Cardiac fibroblast (primary cell): ENCODE measurements at places on chromosomes 13 and 19.
A peak's percentile ranks its signal among the peaks of the same experiment; 100 is the strongest.

DNA sequence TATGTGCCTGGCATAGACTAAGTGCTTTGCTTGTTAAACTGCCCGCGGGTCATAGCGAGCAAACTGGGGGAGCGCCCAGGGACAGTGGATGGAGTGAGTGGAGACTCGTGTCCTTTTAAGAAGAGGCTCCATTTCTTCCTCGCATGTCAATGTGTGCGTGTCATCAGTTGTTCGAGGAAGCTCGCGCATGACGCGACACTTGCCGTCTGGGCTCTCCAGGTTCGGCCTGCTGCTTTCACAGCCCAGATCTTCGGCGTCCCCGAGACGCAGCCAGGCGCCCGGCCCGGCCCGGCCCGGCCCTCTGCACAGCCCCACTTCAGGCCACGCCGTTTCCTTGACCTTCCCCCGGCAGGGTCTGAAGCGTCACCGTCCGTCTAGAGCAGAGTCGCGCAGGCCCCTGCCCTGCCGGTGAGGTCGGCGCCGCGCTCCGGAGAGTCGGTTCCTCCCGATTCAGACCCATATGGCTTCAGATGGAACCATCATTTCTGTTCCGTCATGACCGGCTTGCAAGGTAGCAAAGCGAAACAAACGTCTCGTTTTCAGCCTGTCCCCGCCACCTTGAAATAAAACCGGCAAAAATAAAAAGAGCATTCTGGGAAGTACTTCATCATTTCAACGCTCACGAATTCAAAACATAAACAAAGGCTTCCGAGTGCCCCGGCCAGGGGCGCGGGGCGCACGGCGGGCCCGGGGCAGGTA, 599 bp upstream of the ARHGEF7 start:
- peak; percentile 48 for DNase-seq

DNA sequence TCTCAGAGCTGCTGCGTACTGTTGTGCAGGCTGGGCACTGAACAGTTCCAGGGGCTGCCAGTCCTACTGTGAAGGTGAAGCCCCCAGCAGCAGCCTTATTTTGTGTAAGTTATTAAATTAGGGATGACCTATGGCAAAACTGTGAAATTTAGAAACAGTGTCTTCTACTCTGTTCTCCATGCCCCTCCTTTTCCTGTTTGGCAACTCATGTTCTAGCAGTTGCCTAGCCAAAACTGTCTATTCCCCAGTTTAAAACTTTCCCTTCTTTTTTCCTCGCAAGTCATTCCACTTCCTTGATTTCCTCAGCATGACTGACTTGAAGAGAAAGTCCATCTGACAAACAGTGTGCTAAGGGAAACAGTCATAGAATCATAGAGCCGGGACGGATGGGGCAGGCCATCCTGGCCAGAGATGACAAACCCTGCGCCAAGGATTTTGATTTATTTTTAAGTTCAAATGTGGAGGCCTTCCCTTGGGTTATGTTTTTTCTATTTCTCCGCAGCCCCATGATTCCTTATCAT, 78.1 kb upstream of the OLFM4 start:
- DNase-seq, result no peak

- peak; percentile 62 for DNase-seq
Measured at GRCh38 chr13:43085545-43085944, 62.2 kb downstream of the DNAJC15 start.

DNA sequence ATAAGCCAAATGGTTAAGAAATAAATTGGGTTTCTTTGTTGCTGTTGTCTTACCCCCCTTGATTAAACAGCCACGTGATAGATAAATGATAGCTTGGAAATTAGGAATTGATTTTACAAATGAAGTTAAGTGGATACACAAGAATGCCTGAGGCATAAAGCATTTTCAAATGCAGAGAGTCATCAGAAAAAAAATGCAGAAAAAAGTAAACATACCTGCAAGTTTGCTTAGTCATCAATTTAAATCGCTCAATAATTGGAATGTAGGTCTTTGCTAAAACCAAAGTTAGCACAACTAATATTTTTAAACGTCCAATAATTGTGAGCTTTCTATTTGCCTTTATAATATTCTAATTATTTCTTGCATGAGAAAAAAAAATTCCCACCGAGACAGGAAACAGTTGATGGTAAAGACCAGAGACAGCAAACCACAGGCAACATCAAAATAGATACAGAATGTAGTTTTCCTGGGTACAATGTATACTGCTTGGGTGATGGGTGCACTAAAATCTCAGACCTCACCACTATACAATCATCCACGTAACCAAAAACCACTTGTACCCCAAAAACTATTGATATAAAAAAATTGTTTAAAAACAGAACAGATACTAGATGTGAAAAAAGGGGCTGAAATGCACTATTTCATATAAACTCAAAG, 924.0 kb downstream of the PCDH9 start:
- no peak for DNase-seq

DNA sequence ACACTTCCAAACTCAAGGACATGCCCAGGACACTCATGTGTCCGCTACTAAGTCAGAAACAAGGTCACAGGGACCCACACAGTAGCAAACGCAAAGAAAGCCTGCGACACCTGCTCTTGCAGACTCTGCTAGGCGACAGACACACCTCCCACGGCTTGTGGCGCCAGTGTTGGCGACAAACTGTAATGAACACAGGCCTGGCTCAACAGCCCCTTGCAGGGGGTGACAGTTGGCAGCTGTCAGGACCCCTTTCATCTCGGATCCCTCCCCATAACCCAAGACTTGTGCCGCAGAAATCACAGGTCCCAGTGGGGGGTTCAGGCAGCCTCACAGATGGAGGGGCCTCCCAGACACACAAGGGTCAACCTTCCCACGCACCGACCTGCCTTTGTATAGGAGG, 364 bp downstream of the CKM start:
- no peak for DNase-seq

DNA sequence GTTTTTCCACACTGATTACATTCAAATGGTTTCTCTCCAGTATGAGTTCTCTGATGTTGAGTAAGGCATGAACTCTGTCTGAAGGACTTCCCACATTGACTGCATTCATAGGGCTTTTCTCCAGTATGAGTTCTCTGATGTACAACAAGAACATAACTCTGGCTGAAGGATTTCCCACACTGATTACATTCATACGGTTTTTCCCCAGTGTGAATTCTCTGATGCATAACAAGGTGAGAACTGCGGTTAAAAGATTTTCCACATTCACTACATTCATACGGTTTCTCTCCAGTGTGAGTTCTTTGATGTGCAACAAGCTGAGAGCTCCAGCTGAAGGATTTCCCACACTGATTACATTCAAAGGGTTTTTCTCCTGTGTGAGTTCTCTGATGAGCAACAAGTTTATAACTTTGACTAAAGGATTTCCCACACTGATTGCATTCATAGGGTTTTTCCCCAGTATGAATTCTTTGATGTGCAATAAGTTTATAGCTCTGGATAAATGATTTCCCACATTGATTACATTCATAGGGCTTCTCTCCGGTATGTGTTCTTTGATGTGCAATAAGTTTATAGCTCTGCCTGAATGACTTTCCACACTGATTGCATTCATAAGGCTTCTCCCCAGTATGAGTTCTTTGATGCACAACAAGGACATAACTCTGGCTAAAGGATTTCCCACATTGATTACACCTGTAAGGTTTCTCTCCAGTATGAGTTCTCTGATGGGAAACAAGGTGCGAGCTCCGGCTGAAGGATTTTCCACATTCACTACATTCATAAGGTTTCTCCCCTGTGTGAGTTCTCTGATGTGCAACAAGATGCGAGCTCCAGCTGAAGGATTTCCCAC, 23.5 kb downstream of the ZNF180 start:
- peak; percentile 23 for DNase-seq

- no peak for DNase-seq
Measured at GRCh38 chr13:105033999-105034398, 1501.5 kb downstream of the EFNB2 start.

DNA sequence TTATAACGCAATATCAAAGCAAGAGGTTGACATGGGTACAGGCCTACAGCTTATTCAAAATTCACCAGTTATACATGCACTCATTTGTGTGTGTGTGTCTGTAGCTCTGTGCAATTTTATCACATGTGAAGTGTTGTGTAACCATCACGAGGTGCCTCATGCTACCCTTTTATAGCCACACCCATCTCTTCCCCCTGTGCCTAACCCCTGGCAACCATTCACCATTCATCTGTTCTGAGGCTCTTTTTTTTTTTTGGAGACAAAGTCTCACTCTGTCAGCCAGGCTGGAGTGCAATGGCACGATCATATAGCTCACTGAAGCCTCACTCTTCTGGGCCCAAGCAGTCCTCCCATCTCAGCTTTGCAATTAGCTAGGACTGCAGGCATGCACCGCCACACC, 78.4 kb downstream of the DPF1 start:
- DNase-seq, result peak; percentile 81
